Femur (tissue), 1 donor: ENCODE measurements at places on chromosomes 12 and 14.
A peak's percentile ranks its signal among the peaks of the same experiment; 100 is the strongest.

GRCh38 chr12:94182986-94183707, 34.8 kb downstream of the PLXNC1 start:
- no peak for DNase-seq

- no peak for DNase-seq
Measured at GRCh38 chr14:99545586-99545985, 58.4 kb downstream of the CCDC85C start.

DNA sequence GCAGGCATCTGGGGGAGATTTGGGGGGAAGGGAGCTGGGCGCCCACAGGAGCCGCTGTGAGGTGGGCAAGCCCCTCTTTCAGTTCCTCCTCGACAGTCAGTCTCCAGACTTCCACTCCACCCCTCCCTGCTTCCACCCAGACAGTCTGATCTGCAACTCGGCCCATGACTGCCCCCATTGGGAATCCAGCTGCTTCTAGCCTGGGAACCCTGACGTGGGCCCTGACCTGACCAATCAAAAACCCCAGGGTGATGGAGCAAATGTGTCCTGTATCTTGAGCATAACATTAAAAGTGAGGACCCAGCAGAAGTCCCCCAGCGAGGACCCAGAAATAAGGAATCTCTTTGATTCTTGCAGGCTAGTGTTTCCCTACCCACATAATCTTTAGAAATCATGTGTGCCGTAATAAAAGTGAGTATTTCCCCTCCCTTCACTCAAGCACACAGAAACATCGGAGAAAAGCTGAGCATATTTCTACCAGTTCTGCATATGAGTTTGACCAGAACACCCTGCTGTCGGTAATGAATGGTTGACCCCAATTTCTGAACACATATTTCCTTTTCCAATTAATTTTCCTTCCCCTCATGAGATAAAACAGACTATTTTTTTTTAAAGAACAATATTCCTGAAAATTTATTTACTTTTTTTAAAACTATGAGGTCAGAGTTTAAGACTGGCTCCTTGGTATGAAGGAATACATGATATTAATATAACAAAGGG, 6.4 kb downstream of the SSH1 start:
- peak; percentile 53 for DNase-seq

DNA sequence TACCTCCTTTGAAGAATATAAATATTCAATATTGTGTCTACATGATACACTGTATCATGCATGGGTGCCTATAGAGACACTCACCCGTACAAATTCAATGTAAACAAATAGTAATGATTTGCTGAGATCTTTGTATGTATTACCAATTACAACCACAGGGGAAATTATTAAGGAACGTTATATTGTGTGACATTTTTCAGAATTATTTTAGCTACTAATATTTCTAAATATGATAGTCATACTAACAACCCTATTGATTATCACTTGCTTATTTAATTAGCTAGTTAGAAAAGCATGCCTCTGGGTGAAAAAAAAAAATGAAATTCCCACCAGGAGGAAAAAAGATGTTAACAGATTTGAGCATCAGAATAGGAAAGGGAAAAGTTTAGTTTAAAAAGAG, 2.1 kb downstream of the SOX5 start:
- DNase-seq: no peak

GRCh38 chr12:84911271-84912197, 1.1 kb downstream of the SLC6A15 start:
- peak; percentile 85 for DNase-seq

DNA sequence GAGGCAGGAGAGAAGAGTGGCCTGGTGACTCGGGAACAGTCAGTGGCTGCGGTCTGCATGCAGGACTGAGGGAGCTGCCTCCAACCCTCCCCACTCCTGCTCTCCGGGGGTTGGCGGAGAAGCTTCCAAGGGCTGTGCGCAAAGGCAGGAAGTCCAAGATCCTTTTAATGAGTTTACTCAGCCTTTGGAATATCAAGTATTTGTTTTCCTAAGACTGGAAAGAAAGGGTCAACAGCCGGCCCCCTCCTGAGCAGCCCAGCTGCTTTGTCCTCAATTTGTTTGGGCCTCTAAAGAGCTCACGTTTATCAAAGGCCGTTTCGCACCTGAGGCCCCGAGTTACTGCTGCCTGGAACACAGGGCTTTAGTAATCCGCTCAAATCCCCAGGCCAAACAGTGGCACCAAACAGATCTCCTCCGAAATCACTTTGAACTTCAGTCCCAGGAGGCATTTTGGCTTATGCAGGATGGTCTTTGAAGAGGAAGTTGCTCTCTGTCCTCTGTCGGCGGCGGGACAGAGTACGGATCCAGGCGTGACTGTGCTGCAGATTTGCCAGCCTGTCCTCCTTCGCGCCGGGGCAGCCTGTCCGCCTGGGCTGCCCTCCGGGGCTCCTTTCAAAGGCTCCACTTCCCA, 117.2 kb upstream of the FZD10 start:
- no peak for DNase-seq

GRCh38 chr12:51056242-51056641, 8.1 kb downstream of the LETMD1 start:
- DNase-seq: no peak

- DNase-seq: no peak
Measured at GRCh38 chr14:87896393-87897380, 96.3 kb downstream of the GALC start.

DNA sequence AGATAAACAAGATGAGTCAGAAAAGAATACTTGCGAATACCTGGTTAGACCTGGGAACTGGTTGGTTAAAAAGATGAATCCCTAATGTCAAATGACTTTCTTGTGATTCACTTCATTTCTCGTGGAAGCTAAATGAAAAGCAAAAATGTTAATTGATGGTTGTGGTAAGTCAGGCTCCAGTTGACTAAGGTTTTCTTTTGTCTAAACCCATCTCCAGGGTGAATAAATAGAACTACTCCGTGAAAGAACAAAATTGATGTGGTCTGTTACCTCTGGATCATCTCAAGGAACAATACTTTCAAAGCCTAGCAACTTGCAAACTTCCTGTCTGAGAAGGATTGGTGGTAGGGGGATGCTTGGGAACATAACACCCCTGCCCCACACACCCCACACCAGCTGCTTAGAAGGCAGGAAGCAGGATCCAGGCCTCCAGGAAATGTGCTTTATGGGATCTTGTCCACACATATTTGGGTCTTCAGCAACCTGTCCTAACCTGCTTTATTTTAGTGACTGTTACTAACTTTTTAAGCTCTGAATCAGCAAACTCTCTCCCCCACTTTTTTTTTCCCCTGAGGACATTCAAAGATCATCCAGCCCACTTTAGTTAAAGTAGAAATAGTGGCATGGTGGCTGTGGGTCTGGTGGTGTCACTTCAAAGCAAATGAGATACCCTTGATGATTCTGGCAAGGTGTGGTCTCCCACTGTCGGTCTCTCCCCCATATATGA, 60.4 kb upstream of the PTHLH start:
- no peak for DNase-seq

DNA sequence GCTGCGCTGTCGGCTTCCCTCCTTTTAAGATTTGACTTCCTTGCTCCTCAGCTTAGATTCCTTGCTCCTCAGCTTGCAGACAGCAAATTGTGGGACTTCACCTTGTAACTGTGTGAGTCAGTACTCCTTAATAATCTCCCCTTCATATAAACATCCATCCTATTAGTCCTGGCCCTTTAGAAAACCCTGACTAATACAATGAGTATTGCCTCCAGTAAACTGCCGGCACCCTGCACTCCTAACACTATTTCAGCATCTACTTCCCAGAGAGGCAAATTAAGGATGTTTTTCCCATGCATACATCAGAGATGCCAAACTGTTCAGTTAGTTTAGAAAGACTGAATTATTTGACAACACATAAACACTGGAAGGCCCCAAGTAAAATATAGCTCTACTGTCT, 611.3 kb upstream of the TMEM132C start:
- no peak for DNase-seq

DNA sequence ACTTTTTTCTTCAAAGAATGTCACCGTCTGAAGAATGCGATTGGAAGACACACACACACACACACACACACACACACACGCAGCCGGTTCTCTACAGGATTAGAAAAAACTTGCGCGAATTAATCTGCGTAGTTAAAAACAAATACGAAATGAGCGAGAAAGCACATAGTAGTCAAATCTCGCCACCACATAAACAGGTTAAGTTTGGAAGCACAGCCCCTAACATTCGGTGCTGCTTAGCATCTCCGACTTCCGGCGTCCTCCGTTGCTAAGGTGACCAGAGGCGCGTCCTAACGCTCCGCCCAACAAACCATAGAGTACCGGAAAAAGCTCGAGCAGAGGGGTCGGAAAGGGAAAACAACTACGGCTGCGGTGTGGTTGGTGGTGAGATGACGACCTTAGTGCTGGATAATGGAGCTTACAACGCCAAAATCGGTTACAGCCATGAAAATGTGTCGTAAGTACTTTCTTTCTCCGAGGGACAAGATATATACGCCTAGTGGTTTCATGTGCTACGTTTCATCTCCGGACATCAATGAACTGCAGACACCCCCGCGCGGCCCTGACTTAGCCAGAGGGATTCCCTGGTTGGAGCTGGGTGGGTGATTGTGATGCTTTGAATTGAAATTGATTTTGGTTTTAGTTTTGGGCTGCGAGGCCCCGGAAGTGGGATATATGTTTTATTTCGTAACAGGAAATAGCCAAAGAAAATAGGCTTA, at the start of gene ACTR6:
ACTR6 (plus strand) TSS at position 353 of the 719 bp plus-strand sequence; CDS start at position 390, 37 bp downstream.
- peak; percentile 98 for DNase-seq

DNA sequence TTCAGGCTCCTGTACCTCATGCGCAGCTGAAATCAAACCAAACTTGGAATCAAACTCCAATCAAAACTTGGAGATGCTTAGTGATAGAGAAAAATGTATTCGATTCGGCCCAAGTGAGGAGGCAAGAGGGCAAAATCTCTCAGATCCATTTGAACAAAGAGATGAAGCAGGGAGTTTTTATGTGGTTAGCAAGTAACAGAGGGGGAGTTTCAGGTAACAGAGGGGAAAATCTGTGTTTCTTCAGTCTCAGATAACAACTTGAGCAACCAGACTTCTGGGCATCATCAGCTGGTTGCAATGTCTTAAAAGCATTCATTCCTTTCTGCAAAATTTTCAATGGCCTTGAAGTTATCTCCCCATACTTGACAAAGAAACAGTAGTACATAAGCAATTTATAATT, 245.1 kb upstream of the AVPR1A start:
- DNase-seq: no peak

- DNase-seq: no peak
Measured at GRCh38 chr12:69189378-69189978, 49.9 kb upstream of the CPSF6 start.

- peak; percentile 70 for DNase-seq
Measured at GRCh38 chr12:47079981-47080724, 394 bp upstream of the AMIGO2 start.

GRCh38 chr12:51529651-51529970, 61.4 kb upstream of the SCN8A start:
- DNase-seq: no peak

GRCh38 chr14:90281261-90281660, 24.9 kb downstream of the PSMC1 start:
- no peak for DNase-seq

DNA sequence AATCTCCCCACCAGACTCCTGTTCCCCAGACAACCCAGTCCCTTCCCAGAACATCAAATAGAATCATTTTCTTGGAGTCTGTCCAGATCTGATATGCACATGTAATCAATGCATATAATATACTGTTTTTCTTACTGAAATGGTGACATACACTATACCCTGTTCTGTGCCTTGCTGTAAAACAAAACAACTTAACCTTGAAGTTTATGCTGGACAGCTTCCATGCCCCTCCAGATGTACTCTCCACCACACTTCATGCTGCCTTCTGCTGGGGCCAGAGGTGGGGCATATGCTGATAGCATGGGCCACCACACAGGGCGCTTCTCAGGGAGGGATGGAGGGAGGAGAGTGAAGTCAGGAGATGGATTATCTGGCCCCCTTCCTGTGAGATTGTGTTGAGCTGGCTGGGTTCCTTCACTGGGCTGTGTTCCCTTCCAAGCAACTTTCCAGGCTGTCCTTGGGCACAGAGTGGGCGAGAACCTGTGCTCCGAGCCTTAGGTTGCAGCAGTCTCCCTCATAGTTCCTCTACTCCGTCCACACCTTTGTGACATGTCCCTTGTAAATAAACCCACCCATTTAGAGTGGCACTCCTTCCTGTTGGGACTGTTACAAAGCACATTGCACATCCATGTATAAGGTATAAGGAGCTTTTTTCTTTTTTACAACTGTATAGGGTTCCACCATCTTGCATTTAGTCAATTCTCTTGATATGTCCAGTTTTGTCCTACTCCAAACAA, 77.6 kb upstream of the RIC8B start:
- DNase-seq: no peak

- no peak for DNase-seq
Measured at GRCh38 chr14:67285876-67286452, 44.7 kb downstream of the PALS1 start.

DNA sequence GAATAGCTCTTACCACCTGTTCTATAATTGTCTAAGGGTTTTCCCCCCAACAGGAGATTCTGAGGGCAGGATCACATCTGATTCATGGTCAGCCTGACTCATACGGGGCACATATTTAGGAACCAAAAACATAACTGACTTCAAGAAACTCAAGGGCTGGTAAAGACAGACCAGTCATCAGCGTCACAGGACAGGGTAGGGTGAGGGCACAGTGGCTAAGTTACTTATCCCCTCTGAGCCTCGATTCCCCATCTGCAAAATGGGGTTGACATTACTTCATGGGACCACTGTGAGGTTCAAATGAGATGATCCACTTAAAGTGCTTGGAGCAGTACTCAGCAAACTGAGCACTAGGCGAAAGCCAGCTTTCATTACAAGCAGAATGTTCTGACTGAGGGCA, 606 bp downstream of the CINP start:
- DNase-seq: no peak

DNA sequence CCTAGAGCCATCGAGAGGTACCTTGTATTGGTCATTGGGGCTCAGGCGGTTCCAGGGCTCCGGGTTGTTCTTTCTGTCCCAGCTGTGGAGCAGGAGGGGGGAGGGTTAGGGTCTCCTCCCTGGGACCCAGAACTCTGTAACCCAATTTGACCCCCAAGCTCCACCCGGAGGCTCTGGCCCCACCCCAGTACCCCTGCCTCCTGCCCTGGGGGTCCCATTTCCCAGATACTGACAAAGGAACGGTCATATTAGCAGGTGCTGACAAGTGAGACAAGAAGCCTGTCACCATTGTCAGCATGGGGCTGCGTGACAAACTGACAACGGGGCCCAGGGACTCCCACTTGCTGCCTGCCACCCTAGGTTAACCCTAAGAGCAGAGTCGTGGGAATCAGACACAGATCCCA, 6.2 kb downstream of the SHMT2 start:
- DNase-seq: peak; percentile 25

GRCh38 chr12:76065917-76066316, 18.6 kb downstream of the NAP1L1 start:
- DNase-seq: no peak

GRCh38 chr14:61536661-61537562, 158.4 kb upstream of the HIF1A start:
- no peak for DNase-seq

DNA sequence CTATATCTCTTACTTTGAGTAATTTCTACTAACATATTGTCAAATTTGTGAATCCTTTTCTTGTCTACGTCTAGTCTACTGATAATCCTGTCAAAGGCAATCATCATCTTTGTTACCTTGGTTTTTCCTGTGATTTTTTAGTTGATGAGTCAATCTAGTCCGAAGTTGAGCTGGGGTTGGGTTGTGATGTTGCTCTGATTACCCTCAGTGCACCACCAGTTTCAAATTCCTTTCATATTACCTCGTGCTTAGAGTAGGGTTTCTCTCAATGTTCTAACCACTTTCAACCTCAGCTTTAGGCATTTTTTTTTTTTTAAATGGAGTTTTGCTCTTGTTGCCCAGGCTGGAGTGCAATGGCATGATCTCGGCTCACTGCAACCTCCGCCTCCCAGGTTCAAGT, 186.8 kb downstream of the BTG1 start:
- no peak for DNase-seq

GRCh38 chr14:23409475-23409874, 1.4 kb upstream of the MYH6 start:
- DNase-seq: no peak
